ENCODE measurements at places on chromosomes 4 and X.

DNA sequence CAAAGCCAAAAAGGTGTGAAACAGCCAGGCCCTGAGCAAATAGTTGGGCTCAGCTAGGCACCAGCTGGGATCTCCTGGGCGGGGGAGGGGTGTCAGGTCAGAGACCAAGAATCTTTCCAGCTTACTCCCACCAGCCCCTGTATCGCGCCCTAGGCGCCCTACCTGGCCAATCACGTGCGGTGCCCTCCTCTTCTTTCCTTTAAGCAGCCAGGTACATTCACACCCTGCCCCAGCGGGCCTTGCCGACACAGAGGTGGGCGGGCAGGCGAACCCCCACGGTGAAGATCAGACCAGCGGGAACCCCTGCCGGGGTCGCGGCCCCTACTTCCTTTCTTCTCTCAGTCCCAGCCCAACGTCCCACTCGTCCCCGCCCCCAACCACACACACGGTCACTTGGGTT is 9.1 kb downstream of the ARHGAP36 start:
- DNase-seq, result no peak

DNA sequence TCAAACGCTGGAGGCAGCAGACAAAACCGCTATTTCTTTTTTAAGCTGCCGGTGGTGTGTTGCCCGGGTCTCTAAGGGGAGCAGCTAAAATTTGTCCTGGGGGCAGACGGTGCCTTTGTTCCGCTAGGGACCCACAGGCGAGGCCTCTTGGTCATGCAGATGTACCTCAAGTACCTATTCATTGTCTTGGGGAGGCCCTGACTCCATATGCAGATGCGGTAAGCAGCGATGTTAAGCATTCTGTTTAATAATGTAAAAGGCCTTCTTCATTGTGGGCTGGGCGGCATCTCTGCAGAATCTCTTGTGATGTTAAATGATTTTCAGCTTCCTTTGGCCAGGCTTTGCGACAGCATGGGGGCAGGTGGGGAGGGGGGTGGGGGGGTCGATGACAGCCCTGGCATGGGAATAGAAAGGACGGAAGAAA is 98.9 kb upstream of the PJA1 start:
- DNase-seq, result no peak

GRCh38 chrX:69626129-69626528 is 10.2 kb downstream of the EDA start:
- no peak for DNase-seq

DNA sequence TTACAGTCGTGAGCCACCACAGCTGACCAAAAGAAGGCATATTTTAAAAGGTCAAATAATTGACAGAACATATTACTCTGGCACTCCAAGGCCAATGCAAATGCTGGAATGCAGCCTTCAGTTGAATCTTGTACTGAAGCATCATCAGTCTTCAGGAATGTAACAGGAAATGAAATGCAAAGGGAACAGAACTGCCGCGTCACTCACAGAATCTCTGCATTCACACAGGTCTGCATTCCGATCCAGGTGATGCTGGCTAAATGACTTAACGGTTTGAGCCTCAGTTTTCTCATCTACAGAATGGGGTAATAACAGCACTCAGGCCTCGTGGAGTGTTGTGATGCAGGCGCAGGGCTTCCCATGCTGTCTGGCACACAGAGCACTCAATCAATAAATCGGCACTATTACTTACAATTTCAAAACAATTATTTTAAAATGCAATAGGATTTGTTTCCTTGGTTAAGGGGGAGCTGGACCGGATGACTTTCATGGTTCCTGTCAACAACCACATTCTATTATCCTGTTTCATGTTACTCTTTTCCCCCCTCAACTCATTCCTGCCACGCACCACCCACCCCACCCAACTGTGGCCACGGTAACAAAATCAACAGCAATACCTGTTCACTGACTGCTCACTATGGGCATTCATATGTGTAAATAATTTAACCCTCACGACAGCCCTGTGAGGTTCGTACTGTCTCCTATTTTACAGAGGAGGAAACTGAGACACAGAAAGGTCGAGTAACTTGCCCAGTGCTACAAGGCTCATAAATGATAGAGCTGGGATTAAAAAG is 32.4 kb downstream of the IGFBP7 start:
- DNase-seq, result no peak

GRCh38 chrX:39398963-39399261 is 597.7 kb downstream of the MID1IP1 start:
- DNase-seq, result no peak

- DNase-seq, result no peak
These were observed 2.2 kb downstream of the CCNB3 start for GRCh38 chrX:50206753-50207152.

DNA sequence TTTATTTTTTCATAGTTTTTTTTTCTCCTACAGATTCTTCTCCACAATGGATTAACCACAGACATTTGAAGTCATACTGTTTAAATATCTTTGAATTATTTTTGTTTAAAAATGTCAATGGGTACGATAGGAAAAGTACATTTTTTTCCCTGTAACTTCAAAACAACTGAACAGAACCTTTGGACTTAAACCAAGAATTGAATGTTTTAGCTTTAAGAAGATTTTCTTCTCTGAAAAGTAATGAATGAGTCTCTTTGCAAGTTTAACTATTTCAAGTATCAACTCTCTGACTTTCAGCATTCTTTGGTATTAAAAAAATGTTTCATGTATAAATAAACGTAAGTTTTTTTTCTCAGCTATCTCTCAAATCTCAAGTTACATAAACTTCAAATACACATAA is 364.3 kb downstream of the FBXO8 start:
- no peak for DNase-seq

- DNase-seq, result no peak
These were observed 1254.8 kb upstream of the ADGRL3 start for GRCh38 chr4:59945277-59945676.

DNA sequence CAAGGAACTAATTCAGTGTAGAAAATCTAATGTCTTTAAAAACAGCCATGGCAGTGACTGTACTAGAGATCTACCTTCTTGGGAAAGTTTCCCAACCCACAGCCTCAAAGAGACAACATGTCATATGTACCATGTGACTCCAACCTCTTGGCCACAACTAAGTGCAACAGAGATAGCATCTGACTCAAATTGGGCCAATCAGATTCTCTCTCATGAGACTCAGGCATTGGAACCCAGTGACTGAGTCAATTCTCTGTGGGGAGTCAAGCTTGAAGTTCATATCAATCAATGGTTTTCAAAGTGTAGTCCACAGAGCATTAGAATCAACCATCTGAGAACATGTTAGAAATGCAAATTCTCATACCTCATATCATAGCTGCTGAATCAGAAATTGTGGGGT is 123.3 kb downstream of the MBNL3 start:
- no peak for DNase-seq

GRCh38 chr4:184287697-184288255 is 70.1 kb upstream of the ENPP6 start:
- no peak for DNase-seq

GRCh38 chr4:51906167-51906958 is 63.4 kb downstream of the DCUN1D4 start:
- no peak for DNase-seq

DNA sequence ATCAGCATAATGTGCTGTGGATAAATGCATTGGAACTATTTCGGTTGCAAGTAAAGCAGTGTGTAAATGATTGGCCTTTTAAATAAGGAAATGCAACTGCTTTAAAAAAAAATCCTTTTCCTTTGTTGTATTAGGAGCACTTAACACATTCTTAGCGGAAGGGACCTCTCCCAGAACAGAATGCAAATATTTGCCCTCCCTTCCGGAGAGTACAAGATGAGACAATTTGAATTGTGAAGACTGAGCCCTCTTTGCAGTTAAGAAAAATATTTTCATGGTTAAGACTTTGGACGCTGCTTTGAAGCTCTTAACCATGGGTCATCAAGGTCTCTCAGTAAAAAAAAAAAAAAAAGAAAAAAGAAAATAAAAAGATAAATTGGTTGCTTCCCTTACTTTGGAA is 9.5 kb upstream of the NOX1 start:
- no peak for DNase-seq

- no peak for DNase-seq
These were observed 124.2 kb upstream of the EOLA2 start for GRCh38 chrX:150062292-150063137.

GRCh38 chr4:53905941-53906377 is 158.4 kb downstream of the CHIC2 start:
- DNase-seq, result no peak

Data from NCI-H2227 treated with DMSO at 0.1 percent for 48 hours (cell line).